ENCODE measurements at places on chromosomes 5 and 9.
A peak's percentile ranks its signal among the peaks of the same experiment; 100 is the strongest.

DNA sequence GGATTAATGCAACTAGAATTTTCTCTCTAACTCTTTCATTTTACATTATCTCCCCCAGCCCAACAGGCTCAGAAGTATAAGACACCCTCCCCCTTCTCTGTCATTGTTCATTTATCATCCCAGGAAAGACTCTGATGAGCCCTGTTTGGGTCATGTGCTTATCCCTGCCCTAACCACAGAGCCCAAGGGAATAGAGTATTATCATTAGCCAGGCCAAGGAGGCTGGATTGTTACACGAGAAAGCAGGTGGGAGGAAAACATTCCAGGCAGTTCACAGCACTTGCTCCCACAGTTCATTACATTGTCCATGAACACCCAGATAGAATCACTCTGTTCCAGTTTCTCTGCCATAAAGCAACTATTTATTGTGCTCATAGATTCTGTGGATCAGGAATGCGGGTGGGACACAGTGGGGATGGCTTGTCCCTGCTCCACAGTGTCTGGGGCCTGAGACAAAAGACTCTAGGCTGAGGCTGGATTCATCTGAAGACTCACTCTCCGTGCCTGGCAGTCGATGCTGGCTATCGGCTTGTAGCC, 59.5 kb upstream of the TMEM215 start:
- DNase-seq = no peak

- no peak for DNase-seq
Observed at GRCh38 chr9:125904155-125904851, 157.1 kb downstream of the PBX3 start.

DNA sequence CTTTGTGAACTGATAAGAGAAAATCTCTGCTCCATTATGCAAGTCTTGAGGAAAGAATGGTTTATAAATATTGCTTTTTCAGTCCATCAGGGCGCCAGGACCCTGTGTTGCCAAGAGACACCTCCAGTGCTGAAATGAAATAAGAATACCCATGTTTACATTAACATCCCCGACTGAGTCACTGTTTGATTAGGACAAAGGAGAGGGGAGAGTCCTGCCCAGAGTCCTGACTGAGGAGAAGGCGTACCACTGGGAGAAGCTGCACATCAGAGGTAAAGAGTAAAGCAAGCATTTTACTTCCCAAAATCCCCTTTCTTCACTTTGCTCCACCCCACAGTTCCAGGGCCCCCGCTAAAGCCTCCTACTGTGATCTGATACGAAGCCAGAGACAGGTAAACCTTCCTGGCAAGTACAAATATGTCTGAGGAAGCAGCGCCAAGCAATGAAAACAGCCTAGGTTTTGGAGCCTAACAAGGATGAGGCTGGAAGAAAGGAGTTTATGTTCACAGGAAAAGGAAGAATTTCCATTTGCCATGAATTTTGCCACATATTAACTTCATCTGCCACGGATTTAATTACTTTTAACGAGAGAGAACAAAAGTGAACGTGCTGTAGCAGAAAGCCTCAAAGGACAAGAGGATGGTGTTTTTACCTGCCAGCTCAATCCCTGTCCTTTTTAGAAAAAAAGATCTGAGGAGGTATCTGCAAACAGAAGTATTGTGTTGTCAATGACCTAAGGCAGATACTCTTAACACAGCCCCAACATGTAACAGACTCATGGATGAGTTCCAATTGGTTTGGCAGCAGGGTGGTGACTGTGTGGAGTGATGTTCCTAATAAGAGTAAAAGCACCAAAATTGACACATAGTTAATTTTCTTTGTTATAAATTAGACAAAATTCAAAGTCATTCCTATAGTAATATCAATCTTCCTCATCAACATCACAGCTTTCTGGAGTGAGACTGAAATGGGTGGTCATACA, 209.4 kb upstream of the TLE4 start:
- no peak for DNase-seq

GRCh38 chr5:157718519-157718918, 12.7 kb upstream of the THG1L start:
- peak; percentile 67 for DNase-seq

DNA sequence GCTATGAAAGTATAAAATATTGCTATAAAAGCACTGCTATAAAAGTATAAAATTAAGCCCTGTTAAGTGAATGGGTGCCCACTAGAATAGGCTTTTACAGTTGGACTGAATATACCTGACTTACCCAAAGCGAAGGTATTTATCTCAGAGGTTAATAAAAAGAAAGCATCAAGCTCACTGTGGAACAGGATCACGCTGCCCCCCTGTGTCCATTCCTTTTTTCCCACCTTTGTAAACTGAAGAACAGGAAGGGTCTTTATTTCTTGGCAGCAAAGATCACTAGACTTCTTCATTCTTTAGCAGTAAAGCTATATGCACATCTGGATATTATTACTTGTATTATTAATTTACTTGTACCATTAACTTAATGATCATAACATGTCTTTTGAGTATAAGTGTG, 22.1 kb upstream of the PLPP6 start:
- peak; percentile 69 for DNase-seq

- DNase-seq = peak; percentile 64
Observed at GRCh38 chr5:44332285-44332971, 56.8 kb downstream of the FGF10 start.

DNA sequence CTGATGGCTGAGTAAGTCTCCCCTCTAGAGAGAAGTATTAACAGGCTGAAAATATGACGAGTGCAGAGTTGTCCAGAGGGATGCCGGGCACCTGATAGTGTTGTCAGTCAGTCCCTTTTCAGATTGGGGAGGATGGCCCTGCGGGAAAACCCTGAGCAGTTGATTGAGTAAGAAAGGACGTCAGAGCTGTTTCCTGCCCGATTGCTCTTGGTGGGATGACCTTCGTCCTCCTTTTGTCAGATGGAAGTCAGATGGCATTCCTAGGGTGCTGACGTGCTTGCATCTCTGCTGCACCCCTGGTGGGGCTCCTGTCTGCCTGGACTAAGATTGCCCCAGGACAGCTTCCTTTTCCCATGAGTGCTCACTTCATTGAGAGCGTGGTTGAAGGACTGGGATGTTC, 9.8 kb downstream of the ZNF354B start:
- no peak for DNase-seq

DNA sequence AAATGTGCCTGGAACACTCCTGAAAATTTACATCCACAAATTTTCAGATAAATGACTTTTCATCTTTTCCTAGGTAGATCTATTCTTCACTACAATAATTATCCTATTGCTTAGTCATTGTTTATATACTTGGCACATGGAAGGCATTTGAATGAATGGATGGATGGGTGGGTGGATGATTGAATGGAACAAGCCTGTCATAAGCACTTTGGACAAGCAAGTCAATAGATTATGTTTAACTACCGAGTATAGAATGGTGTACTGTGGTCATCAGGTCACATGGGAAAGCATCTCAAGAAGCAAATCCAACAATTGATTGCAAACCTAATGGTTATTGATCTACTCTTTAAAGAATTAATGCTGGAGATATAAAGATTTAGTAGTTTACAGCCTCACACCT, 114.4 kb upstream of the DMRTA1 start:
- no peak for DNase-seq

DNA sequence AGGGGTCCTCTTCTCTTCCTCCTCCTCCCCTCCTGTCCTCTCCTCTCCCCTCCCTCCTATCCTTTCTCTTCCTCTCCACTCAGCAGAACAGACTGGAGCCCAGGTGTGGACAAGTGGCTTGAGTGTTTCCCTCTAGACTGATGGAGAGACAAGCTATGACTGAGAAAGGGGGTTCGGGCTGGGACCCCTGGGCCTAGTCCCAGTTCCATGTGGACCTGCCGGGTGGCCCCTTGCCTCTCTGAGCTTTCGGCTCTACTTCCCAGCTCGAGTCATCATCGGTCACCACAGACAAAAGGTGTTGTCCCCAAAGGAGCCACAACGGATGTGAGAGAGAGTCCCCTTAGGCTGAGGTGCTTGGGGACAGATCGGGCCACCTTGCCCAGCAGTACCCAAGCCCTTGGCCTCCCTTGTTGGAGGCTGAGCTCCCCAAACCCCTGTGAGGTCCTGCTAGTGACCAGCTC, 3.4 kb upstream of the RXRA start:
- no peak for DNase-seq

DNA sequence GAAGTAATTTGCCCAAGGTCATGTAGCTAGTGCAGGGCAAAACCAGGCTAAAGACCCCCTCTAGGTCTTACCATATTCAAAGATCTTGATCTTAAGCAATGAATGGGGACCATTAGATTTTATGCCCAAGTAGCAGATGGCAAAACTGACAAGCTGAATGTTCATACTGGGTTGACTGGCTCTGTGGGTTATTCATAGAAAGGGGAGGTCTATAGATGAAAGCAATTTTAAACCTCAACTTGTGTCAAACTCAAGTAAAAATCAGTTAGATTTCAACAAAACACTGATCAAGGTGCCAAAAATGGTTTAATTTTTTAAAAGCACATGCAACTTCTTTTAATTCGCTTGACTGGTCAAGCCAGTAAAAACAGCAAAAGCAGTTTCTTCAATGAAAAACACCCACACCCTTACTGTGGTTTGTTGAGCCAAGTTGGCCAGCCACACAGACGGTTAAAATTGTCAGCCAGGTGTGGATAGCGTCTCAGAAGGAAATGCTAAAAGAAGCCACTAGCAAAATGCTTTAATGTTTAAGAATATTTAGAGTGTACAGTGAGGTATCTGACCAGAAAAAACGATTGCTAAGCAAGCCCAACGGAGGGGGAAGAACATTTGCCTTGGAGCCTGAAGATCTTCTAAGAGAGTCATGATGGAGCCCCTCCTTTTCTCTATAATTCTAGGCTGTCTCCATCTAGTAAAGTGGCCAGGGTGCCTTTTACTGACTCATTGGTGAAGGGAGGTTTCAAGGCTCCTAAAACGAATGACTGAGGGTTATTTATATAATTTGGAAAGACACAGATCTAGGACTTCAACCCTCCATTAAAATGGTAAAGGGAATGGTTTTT, 539.6 kb upstream of the CLINT1 start:
- DNase-seq = no peak

- DNase-seq = peak; percentile 1
Observed at GRCh38 chr9:31996331-31996730, 388.1 kb upstream of the ACO1 start.

GRCh38 chr9:14313951-14314423, at the start of gene NFIB:
Gene NFIB (minus strand): TSS chr9:14314141. CDS start chr9:14313511, 630 bp downstream.
- DNase-seq = no peak

GRCh38 chr5:95843733-95844223, 21.3 kb upstream of the GLRX start:
- DNase-seq = no peak

- DNase-seq = no peak
Observed at GRCh38 chr5:99929067-99929805, 605.9 kb upstream of the FAM174A start.

- no peak for DNase-seq
Observed at GRCh38 chr9:123978981-123979380, 32.6 kb upstream of the LHX2 start.

All from A673 (cell line).